Left renal pelvis (tissue), 4 donors: ENCODE measurements at places on chromosomes 16 and 17.

DNA sequence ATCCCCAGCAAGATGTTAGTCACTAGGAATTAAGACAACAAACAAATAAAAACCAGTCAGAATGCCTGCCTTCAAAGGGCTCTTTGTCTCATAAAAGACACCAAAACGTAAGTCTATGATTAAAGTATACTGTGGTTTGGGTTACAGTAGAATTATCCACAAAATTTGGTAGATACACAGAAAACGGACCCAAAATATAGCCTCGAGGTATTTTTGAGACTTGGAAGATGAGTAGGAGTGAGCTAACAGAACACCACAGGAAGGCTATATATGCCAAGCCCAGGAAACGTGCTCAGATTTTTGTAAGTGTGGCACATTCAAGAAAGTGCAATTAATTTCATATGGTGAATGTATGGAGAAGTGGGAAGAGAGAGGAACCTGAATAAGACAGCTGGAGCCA is 831.4 kb downstream of the CDH11 start:
- no peak for DNase-seq

GRCh38 chr16:68117884-68118283 is 32.7 kb downstream of the NFATC3 start:
- no peak for DNase-seq

DNA sequence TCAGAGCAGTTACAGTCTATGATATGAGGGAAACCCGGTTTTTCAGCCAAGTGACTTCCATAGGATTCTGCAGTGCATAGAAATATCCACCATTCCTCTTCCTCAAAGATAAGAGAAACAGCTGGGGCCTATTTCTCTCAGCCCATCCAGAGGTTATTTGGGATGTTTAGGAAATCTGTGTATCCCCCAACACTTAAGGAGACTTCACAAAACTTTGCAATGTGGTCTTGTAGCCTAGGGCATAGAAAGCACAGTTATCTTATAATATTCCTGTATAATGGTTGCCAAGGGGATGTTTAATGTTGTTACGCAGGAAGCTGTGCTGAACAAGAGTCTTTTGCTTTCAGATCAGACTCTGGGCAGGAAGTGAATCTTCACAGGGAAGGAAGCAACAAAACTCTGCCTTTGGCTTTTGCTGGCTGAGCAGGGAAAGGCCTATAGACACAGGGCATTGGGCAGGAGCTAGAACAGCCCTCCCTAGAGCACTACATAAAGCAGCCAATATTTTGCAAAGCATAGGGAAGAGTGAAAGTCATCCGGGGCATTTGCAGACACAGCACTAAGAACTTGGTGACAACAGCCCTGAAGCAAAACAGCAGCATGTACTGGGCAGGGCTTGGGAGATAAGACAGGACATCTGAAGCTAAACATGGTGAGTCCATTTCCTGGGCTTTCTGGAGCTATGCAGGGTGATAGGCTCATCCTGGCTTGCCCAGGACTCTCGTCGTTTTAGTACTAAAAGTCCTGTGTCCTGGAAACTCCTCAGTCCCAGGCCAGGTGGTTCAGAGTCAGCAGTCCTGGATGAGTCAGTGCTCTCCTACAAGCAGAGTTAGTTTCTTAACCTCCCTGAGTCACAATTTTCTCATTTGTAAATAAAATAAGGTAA is 18.7 kb upstream of the BEAN1 start:
- DNase-seq = no peak

- no peak for DNase-seq
Measured at GRCh38 chr17:80347948-80348351, 67.0 kb upstream of the ENDOV start.

- DNase-seq = no peak
Measured at GRCh38 chr16:26391833-26392232, 674.9 kb upstream of the C16orf82 start.

- DNase-seq = no peak
Measured at GRCh38 chr17:40903129-40903847, 18.2 kb upstream of the KRT20 start.

DNA sequence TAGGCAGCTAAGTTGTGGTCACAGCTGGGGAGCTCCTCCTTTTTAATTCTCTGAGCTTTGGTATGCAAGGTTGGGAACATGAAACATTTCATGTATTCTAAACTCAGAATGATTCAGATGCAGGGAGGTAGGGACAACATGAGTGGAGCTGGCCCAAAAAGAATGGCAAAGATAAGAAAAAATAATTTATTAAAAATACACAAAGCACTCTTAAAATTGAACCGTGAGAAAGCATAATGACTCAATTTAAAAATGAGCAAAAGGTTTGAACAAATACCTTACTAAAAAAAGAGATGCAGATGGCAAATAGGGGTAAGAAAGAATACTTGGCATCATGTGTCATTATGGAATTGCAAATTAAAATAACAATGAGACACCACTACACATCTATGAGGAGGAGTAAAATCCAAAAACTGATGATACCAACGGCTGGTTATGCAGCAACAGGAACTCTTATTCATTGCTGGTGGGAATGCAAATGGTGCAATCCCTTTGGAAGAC is 175.6 kb upstream of the IRX3 start:
- no peak for DNase-seq

GRCh38 chr16:25034911-25035310 is 19.7 kb upstream of the ARHGAP17 start:
- DNase-seq = no peak

- DNase-seq = no peak
Measured at GRCh38 chr16:3514621-3515020, 13.8 kb downstream of the CLUAP1 start.

DNA sequence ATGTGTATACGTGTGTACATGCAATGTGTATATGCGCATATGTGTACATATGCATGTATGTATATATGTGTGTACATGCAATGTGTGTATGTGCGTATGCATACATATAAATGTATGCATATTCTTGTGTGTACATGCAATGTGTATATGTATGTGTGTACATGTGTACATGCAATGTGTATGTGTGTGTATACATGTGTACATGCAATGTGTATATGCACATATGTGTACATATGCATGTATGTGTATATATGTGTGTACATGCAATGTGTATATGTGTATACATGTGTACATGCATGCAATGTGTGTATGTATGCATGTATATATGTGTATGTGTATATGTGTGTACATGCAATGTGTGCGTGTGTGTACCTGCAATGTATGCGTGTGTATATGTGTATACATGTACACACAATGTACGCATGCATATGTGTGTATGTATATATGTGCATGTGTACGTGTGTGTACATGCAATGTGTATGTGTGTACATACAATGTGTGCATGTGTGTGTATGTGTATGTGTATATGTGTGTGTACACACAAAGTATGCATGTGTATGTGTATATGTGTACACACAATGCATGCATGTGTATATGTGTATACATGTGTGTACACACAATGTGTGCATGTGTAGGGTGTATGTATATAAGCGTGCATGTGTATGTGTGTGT is 167.7 kb downstream of the SHISA9 start:
- no peak for DNase-seq

DNA sequence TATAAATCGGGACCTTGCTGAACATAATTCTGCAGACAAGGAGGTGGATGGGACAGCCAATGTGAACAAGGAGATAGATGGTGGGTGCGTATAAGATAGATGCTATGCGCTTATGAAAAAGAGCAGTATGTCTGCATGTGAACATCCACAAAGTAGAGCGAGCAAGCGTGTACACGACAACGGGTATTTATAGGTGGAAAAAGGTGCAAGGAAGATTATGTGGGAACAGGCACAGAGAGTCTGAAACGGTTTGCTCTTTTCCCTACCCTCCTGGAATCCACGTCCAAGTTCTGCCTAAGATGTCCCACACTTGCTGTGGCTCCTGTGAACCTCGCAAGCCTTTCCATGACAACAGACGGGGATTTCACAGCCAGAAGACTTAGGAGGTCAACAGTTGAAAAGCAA is 43.0 kb downstream of the SNX11 start:
- no peak for DNase-seq

GRCh38 chr17:7560172-7561027 is 1.3 kb upstream of the SENP3 start:
- DNase-seq = no peak

DNA sequence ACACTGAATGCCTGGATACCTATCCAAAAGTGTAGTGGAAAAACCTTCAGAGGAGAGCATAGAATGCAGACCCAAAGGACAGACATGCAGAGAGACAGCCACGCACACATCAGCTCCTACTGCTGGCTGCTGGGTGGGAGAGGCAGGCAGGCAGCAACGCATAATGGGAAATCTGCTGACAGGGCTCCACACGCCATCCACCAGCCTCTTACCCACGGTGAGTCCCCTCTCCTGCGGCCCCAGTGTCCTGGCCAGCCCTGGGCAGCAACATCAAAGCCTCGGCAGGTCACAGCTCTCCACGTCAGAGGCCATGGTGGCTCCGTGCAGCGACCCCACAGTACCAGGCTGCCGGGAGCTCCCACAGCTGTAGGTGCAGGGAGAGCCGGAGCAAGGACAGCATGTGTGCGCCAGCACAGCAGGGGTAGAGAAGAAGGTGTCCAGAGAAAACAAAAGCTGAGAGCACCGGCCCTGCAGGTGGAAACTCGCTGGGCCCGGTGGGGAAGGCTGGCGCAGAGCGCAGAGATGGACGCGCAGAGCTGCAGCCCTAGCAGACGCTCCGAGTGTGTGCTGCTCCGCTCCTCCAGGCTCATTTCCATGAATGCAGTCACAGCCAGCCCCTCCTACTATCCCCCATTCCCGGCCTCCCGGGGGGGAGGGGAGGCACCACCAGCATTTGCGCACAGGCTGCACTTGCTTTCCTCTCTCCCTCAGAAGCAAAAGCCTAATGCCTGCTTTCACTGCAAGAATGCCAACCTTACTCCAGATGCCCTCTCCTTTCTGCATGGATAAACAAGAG is 58.9 kb downstream of the CYTH1 start:
- DNase-seq = no peak

- no peak for DNase-seq
Measured at GRCh38 chr17:7220593-7221277, 997 bp downstream of the ACADVL start.

DNA sequence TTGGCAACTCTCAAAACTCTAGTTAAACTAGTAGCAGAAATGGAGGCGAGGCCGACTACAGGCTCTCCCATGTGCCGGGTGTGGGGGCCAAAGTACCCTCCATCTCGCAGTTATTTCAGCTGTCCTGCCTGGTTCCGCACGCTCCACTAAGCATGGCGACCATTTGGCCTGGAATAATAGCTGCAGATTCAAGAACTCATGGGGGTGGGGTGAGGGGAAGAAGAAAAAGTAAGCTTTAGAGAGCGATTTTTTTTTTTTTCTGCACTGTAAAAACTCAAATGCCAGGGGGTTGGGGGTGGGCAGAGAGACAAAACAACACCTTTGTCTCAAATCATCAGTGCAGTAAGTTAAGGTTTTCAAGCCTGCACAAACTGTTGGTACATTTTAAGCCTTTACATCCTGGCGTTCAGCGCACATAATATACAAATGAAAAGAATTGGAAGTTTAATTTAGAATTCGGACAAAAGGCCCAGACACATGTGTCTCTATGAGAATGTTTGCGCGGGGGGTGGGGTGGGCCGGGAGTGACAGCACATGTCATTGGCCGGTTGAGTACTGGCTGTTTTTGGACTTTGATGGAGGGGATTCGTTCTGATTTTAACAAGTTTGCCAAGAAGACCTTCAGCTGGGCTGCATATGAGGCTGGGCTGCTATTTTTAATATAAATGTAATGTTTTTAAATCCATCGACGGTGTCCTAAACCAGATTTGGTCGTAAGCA is 694.7 kb upstream of the SALL1 start:
- DNase-seq = peak; percentile 83

DNA sequence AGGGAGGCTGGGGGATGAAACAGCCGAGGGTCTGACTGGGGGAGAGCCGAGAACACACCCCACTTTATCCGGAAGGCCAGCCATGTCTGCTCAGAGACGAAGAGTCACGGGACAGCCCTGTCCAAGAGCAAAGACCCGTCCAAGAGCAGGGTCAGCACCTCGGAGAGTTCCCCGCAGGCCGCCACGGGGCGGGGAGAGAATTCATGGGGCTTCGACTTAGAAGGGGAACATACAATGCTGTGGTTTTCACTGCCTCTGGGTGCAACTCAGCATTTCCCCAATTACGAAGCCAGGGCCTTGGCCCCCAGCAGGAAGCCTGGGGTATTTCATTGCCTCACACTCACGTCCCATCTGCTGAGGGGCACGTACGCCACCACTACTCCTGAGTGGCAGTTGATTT is 59.3 kb downstream of the JPH3 start:
- peak; percentile 26 for DNase-seq

- DNase-seq = no peak
Measured at GRCh38 chr17:80422981-80423380, 8.0 kb downstream of the ENDOV start.

GRCh38 chr16:67177743-67178699 is 5.7 kb downstream of the MATCAP1 start:
- no peak for DNase-seq

DNA sequence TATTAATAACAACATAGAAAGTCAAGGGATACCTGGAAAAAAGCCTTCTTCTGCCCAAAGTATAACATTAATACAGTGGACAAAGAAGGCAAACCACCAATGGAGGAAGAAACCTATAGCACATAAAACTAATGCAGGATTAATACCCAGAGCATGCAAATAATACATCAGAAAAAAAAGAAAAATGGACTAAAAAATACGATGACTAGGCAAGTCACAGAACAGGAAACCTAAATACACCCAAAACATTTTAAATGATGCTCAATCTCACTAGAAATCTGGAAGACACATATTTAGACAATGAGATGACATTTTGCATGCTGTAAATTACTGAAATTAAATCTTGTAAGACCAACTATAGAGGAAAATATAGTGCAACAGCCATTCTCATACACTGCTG is 55.9 kb downstream of the MED13 start:
- DNase-seq = no peak

DNA sequence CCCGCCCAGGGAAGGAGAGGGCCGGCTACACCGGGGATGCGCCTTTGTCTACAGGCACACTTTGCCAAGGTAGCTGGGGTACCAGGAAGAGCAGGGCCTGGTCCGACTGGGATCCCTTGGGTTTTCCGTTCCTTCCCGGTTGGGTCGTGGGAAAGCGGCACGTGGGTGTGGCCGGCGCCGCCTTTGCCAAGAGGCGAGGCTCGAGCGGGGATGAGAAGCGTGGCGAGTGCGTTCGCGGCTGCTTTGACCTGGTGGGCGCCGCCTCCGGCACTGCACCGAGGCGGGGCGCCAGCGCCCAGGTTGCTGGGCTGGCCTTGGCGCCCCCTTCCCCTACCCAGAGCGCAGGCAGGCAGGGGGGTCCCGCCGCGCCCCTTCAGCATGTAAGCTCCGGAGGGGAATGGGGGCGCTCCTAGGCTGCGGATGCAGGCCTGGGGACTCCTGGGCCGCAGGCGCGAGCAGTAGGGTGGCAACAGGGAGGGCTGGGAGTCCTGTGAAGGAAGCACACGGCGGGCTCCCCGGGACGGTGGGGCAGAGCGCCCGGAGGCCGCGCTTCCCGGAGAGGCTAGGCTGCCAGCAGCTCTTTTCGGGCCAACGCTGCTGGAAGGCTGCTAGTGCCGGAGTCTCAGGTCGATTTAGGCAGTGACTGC is 2.0 kb downstream of the HAS3 start:
- no peak for DNase-seq
